ENCODE measurements at places on chromosomes 7 and 10.
A peak's percentile ranks its signal among the peaks of the same experiment; 100 is the strongest.

DNA sequence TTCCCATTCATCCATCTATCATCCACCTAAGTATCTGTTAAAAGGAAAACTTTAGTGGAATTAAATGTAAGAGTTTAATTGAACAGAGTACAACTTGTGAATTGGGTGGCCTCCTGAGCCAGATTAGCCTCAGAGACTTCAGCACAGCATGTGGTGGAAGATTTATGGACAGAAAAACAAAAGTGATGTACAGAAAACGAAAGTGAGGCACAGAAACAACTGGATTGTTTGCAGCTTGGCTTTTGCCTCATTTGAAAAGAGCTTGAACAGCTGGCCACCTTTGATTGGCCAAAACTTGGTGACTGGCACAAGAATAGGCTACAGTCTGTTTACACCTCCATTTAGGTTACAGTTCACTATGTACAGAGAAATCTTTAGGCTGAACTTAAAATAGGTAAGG, 1463.4 kb upstream of the CELF2 start:
- no peak for DNase-seq

- DNase-seq: peak; percentile 14
These were observed 37.4 kb upstream of the DUSP5 start for GRCh38 chr10:110460111-110460809.

GRCh38 chr7:159025161-159025779, 119.4 kb downstream of the VIPR2 start:
- DNase-seq: no peak

DNA sequence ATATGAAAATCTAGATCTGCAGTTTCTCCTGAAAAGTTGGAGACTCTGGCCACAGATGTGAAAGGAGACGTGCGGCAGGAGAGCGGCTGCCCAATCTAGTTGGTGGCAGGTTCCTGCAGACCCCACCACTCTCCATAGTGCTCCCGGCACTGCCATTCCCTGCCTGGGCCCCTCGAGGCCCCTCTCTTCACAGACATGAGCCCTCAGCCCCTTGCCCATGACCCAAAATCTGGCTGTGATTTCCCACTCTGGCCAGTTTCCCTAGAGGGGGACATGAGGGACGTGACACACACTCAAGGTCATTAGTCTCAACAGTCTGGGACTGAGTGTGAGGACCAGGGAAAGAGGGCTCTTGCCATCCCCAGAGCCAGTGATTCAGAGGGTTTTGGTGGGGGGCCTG, 138.7 kb downstream of the PTPN20 start:
- DNase-seq: no peak

GRCh38 chr7:158252837-158253669, 334.6 kb downstream of the PTPRN2 start:
- no peak for DNase-seq

GRCh38 chr7:1663857-1664651, 6.0 kb upstream of the ELFN1 start:
- DNase-seq: no peak

- no peak for DNase-seq
These were observed 427.0 kb downstream of the PHTF2 start for GRCh38 chr7:78225534-78225933.

All from SK-N-DZ (cell line).